Fibroblast of lung (primary cell): ENCODE measurements at places on chromosomes 6 and 20.

GRCh38 chr6:63278916-63279315, 40.9 kb downstream of the LGSN start:
- DNase-seq, result no peak

GRCh38 chr20:47724396-47724795, 60.9 kb downstream of the SULF2 start:
- no peak for DNase-seq

DNA sequence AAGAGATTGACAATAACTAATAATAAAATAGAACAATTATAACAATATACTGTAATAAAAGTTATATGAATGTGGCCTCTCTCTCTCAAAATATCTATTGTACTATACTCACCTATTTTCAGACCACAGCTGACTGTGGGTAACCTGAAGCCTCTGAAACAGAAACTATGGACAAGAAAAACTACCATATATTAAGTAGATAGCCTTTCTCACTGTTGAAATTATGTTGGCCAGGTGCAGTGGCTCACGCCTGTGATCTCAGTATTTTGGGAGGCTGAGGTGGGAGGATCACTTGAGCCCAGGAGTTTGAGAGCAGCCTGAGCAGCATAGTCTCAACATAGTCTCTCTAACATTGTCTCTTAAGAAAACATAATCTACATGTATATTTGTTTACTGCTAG, 89.9 kb downstream of the DOK5 start:
- no peak for DNase-seq

GRCh38 chr20:62197801-62198200, 15.0 kb downstream of the MTG2 start:
- DNase-seq, result no peak

GRCh38 chr6:2523061-2523460, 227.7 kb downstream of the MYLK4 start:
- no peak for DNase-seq

DNA sequence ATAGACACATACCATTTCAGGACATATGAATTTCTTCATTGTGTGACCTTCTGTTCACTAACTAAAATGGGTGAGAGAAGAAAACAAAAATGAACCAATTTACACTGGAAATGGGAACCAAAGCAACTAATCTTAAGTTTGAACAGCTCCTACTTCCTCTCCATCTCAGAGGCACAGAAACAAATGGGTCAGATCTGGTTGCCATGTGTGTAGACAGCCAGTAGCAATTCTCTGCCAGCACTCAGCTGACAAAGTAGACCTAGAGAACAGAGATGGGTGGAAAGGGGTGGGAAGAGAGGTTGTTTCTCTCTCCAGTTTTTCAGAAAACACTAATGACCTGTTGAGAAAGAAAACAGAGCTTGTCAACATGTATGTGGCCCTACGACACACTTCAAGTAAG, 14.3 kb upstream of the POPDC3 start:
- no peak for DNase-seq

DNA sequence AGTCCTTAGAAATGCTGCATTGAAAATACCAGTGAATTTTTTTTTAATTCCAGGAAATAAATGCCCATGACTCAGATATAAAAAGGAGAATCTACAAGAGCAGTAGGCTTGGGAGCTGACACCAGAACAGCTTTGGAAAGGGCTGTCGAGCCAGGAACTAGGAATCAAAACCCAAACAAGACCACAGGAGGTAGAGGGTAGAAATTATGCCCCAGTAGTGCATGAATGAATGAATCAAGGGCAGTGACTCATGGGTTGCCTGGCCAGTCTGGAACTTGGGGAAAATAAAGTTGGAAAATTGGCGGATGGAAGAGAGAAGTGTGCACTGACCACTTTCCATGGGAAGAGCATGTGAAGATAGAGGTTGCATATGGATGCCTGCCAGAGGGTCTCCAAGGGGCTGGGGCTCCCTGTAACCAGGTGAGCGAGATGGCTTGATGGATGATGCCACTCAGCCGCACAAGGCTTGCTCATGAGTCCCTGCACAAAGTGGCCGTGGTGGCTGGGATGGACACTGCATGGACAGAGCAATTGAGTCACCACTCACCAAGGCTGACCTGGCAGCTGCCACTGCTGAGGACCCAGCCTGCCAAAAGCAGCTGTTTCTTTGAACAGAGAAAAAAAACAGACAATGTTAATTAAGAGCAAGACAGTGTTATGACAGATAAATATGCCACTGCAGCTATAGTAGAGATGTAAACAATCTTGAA, 15.2 kb upstream of the MCCD1 start:
- DNase-seq, result peak; percentile 32

GRCh38 chr6:127907960-127908640, 7.2 kb upstream of the THEMIS start:
- DNase-seq, result no peak

- DNase-seq, result no peak
Measured at GRCh38 chr20:32656827-32657226, 16.9 kb downstream of the C20orf203 start.

GRCh38 chr6:165782812-165783211, 119.8 kb upstream of the PDE10A start:
- no peak for DNase-seq

DNA sequence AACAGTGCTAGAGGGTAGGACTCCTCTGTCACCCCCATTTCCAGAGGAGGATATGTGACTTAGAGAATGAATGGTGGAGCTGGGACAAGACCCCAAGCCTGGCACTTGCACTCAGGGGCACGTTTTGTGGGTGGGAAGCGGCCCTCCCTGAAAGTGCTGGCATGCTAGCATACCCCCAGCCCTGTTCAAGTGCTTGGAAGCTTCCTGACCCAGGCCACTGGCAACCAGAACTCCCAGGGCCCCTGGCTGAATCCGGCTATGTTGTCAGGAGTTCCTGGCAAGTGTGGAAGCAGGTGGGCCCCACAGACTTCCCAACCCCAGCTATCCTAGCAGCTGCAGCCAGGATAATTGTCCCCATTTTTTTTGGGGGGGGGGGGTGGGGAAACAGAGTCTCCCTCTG, 35.6 kb upstream of the TGM2 start:
- DNase-seq, result no peak

DNA sequence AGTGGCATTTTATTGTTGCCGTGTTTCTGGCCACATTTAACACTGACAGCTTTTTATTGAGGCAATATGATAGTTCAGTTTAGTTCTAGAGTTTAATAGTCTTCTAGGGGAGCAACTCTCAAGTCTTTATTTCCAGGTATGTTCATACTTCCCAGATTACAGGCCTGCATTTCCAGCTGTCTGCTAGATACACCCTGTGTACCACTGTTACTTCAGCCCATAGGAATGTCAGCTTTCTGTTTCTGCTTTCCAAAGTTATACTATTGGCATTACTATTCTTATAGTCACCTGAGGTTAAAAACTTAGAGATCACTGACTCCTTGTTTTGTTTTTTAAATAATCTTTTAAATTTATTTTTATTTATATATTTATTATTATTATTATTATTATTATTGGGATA, 7.6 kb downstream of the ZNF451 start:
- DNase-seq, result peak; percentile 71

DNA sequence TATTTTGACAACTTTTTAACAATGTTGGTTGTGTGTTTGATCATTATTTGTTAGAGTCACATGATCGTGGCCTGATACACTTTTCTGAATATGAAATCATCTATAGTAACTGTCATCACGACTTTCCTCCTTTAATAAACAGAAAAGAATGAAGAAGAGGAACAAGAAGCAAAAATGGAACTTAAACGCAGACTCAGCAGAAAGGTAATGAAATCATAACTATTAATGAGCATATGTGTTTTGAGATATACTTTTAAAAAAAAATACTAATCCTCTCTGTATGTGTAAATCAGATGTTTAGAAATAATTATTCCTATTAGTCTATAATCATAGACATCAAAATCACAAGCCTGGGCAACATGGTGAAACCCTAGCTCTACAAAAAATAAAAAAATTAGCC, 60.1 kb upstream of the LTV1 start:
- DNase-seq, result no peak

DNA sequence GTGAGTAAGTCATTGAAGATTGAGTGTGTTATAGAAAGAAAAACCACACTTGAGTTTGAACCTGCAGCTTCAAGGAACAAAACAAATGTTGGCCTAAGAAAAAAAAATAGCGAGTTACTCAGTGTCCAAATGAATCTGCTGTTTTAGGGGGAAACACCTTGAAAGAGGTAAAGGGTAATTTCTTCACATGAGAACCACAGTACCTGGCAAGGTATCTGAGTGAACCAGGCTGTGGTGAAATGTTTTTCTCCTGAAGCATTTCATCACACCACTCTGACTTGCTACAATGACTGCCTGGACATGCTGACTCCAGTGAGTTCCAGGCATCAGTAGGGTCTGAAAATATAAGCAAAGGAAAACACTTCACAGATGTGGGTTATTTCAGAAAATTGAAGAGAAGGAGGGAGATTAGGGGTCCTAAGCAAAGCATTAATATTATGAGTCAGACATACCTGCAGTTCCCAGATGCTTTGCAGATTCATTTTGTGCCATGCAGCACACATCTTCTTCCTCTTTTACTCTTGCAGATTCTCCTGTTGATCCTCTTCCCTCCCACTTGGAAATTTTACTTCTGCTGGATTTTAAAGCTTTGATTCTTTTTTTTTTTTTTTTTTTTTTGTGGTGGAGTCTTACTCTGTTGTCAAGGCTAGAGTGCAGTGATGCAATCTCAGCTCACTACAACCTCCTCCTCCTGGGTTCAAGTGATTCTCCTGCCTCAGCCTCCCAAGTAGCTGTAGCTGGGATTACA, 206.2 kb upstream of the SGK1 start:
- no peak for DNase-seq

DNA sequence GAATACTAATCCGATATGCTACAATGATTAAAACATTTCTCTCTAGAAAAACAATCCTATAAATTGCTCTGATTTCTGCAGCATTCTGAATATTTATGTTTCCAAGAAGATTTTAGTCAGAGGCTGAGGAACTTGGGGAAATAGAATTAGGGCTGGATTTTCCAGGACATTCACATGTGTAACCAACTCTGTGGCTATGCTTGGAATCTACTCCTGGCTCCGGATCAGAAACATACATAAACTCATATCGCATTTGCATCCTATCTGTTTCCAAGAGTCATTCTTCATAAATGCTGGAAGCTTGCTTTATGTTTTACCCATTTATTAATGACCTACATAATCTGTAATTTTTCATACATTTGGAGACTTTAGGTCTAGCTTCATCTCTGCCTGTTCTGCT, 459.9 kb upstream of the MARCKS start:
- DNase-seq, result peak; percentile 70
